ENCODE measurements at places on chromosomes 6 and 20.
A peak's percentile ranks its signal among the peaks of the same experiment; 100 is the strongest.

GRCh38 chr6:10852361-10852960, 14.1 kb upstream of the MAK start:
- DNase-seq, result no peak

DNA sequence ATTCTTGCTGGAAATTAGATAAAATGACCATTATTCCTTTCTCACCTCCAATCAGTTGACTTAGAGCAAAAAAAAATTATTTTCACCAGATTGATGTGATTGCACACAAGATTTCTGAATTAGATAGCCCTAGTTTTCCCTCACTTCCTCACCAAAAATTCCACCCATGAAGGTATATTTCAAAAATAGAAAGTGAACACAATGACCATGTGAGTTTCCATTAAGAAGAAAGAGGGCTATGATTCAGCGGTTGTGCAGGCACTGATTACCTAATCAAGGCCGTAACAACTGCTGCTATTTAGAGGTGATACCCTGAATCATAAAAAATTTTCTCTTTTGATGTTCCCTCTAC, 19.5 kb upstream of the RALGAPA2 start:
- no peak for DNase-seq

DNA sequence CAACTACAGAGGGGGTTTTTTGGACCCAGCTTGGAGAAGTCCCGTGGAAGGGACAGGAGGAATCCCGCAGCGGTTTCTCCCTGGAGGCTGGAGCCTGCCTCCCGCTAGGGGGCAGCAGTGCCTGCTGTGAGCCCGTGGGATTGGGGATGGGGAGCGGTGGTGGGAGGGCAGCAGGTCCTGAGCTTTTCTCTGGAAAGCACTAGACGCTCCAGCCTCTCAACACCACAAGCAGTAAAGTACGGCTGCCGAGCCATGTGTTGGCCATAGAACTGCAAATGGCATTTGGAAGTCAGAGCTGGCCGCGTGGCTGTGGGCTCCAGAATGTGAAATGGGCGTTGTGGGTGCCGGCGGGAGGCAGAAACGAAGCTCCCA, 47.8 kb downstream of the GMPR start:
- no peak for DNase-seq

GRCh38 chr6:16349544-16349943, 111.2 kb downstream of the GMPR start:
- no peak for DNase-seq

DNA sequence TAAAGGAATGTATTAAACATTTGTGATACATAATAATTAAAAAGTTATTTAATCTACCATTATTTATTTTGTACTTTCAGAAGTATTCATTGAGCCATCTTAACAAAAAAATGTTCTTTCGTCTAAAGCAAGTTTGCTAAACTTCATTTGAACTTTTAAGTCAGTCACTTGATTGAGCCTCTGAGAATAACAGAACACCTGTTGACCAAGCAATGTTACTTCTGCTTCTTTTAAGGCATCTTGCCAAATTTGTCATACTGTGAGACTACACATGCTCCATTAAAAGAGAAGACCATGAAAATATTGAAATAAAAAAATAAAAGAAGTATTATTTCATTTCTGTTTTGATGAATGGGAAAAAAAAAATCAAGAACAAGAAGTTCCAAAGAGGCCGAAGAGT, 141.8 kb upstream of the BMP5 start:
- no peak for DNase-seq

DNA sequence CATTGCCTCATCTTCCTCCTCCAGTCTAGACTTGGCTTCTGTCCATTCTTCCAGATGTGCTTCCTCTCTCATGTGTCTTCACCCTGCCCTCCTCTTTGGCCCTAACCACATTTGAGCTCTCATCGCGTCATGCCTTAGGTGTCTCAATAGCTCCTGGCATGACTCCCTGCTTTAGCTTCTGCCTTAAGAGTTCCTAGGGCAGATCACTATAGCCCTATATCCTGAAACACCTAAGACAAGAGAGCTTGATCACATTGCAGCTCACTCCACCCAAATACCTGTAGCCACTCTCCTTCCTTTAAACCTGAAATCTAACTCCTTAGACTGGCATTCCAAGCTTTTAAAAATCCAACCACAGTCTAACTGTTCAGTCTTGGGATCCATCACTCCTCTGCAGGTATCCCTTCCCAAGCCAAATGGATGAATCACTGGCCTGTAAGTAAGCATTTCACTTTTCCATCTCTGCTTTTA, 69.0 kb upstream of the STXBP5 start:
- DNase-seq, result no peak

GRCh38 chr6:108798670-108799353, 49.4 kb upstream of the ARMC2 start:
- peak; percentile 14 for DNase-seq

DNA sequence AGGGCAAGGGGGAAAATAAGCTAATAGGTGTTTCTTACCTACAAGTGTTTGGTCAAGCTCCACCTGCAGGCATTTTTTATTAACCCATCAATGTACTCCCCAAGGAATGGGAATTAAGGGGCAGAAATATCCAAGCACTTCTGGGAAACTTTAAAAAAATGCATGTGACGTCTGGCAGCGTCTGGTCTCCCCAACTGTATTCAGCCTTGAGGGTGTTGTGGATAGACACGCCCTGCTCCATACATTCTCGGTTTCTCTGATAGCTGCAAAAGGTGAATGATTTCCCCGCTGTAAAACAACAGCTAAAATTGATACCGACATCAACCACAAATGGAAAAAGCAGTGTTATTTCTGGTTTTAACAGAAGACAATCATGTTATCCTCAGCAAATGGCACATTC, 2.5 kb upstream of the FOXQ1 start:
- DNase-seq, result no peak

DNA sequence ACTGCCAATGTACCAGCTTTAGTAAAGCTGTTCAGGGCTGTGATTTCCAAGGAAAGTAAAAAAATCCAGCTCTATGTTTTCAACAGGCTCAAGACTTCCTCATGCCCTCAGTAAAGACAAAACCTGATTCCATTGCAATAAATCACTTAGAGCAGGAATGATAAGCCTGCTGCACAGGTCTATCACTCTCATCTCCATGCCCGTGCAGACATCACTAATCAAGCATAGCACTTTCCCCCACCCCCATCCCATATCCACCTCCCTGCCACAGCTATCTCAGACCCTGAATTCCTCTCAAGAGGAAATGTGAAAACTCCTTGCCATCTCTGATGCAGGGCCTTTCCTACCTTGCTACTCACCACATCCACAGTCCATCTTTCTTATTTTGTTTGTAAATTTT, 554.9 kb downstream of the MAFB start:
- DNase-seq, result no peak

DNA sequence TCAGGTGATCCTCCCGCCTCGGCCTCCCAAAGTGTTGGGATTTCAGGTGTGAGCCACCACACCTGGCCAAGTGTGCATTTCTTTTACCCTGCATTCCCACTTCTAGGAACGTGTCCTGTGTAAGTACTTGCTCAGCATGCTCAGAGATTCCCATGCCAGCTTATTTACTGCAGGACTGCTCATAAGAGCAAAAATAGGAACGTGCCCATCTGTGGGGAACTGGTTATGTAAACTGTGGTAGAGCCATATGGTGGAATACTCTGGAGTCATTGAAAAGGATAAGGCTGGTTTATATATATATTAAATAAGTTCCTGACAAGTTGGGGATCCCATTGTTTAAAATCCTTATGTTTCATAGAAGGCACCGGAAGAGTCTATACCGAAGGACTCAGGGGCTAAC, 38.2 kb upstream of the FANCE start:
- no peak for DNase-seq

GRCh38 chr6:145271040-145271439, 464.3 kb downstream of the EPM2A start:
- DNase-seq, result no peak

- peak; percentile 80 for DNase-seq
These were observed 104.9 kb downstream of the RPS12 start for GRCh38 chr6:132919045-132919860.

DNA sequence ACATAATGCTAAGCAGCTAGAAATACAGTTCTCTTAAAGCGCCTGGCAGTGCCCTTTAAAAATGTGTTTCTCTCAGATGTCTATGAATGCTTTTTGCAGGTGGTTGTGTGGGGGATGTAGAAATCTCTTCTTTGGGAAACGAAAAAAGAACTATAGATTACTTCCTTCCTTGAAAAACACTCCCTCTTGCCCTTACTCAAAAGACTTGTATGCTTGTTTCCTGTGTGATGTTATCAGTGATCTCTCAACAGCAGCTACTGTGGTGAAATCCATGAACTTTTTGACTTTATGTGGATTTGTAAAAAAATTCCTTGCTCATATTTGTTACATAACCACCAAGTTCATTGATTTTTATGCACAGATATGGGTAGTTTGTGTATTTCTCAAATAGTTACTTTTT, 916.5 kb downstream of the QKI start:
- DNase-seq, result no peak

GRCh38 chr6:150605333-150605732, 5.6 kb downstream of the PLEKHG1 start:
- no peak for DNase-seq

- DNase-seq, result no peak
These were observed 292.1 kb upstream of the HSF2 start for GRCh38 chr6:122107256-122107852.

DNA sequence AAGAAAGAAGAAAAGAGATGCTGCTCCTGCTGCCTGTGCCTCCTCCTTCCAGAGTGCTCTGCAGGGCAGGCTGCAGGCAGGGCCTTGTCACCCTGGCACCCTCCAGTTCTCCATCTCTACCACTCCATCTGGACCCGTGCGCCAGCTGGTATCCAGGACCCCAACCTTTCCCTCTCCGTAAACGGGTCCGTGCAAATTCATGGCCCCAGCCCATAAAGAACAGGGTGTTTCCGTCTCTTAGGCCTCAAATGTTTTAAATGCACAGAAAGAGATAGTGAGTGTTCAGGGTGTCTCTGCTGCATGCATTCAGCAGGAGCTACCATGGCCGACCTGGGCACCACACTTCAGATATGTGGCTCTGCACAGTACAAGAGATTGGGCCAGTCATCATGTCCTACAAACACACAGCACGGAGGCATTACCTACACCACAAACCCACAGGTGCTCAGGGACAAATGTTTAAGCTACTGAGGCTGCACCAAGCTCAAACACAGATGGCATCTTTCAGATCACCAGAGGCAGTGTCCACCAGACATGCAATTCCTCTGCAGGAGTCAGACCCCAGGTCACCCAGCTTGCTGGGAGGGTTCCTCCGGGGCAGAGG, 258.1 kb downstream of the DLL1 start:
- no peak for DNase-seq

DNA sequence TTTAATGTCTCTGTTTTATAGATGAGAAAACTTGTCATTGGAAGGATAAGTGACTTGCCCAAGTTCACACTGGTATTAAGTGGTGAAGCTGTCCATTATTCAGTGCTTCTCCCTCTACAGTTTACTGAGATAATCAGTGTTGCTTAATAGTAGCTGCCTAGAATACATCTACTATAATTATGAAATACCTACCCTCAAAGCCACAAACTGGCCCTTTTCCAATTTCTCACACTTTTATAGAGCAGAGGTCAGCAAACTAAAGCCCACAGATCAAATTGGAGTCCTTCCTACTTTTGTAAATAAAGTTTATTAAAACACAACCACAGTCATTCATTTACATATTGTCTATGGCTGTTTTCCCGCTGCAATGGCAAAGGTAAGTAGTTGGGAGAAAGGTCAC, 73.5 kb downstream of the EYS start:
- no peak for DNase-seq

DNA sequence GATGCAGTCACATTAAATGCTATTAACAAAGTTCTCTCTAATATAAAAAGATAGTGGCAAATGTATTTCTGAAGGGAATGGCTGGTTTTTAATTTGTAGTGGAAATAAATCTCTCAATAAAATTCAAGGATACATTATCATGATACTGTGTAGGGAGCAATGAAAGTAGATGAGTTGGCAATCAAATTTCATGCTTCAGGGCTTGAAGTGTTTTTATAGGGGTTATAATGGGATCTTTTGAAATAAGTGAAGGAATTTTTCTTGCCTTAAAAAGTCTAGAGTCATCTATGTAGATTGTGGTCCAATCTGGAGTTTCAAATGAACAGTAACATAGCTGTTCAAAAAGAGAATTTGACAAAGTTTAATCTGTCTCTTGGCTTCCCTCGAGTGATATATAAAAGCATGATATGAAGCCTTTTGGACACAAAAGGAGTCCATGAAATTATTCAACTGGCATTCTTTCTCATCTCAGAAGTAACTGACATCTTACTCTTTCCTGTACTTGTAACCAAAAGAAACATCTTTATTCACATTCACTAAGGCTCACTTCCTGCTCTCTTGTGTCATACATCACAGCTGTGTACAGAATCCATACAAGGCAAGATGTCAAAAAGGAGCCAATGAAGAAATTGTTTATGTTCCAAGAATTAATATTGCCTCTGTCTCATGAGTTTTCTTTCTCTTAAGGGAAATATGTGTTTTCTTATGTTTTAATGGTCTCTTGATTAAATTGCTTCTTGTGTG, 591.0 kb upstream of the GJE1 start:
- no peak for DNase-seq

- no peak for DNase-seq
These were observed 551.0 kb downstream of the HAO1 start for GRCh38 chr20:7389216-7389615.

GRCh38 chr6:55199239-55199638, 24.9 kb downstream of the HCRTR2 start:
- no peak for DNase-seq

DNA sequence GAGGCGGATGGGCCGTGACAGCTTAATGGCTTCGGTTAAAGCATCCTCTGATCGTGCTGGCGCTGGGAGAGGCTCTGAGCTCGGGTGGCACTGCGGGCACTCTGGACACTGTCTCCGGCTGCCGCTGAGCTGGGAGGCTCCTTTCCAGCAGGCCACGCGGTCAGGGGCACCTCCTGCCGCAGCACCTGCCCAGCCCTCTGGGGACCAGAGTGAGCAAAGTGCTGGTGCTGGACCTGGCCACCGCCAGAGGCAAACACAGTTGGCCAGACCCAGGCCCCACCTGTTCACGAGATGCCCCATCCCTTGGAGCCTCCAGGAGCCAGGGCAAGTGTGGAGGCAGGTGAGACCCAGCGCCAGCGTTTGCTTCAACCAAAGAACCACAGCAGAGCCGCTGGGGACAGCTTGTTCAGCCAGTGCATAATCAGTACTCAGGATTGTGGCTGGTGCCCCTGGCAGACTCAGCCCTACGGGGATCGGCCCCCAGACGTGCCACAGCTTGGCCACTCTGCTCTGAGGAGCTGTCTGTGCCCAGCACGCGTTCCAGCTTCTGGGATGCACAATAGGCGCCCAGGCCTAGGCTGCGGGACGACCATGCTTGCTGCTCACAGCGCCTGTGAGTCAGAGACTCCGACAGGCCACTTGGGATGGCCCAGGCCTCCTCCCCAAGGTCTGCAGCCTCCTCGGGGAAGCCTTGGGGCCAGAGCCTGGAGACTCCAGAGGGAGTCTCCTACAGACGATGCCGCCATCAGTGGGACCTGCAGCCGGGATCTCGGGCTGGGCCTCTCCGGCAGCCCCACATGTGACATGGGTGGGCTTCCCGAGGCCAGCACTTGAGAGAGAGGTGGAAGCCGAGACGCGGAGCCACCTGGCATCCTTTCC, 38.2 kb upstream of the SLCO4A1 start:
- DNase-seq, result no peak

- DNase-seq, result no peak
These were observed 374.1 kb downstream of the BCKDHB start for GRCh38 chr6:80480421-80481157.

- no peak for DNase-seq
These were observed 14.2 kb downstream of the FARS2 start for GRCh38 chr6:5275497-5275896.

All from upper lobe of left lung (tissue), 6 donors.